ENCODE measurements at places on chromosomes 13 and 19.

DNA sequence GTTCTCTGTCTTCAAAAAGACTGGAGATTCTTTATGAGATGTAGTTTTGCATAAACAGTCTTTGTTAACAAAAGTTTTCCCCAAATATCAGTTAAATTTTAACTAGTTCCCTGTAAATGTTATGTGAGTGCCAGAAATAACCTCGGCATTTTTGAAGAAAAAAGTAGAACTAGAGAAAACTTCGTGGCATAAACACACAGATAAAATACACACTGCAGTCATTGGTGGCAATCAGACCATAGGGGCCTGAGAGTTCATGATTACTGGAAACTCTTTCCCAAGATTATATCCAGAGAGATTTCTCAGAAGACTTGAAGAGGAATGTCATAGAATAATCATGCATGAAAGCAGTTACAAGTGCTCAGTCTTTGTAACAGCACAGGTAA, 190.0 kb downstream of the MZT1 start:
- DNase-seq, result no peak

- DNase-seq, result no peak
Observed at GRCh38 chr13:39900106-39900750, 244.8 kb downstream of the COG6 start.

DNA sequence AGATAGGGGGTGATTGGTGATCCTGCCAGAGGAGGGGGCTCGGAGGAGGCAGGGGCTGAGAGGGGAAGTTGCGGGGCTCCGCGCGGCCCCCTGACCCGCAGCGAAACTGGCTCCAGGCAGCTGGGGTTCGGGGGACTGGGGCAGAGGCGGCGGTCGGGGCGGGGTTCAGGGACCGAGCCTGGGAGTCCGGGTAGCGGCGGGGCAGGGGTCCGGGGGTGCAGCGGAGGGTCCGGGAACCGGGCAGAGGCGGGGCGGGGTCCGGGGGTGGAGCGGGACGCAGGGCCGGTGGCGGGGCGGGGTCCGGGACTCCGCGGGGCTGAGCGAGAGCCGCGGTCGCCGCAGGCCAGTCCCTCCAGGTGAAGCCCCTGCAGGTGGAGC, 1.2 kb downstream of the MADCAM1 start:
- DNase-seq, result no peak

DNA sequence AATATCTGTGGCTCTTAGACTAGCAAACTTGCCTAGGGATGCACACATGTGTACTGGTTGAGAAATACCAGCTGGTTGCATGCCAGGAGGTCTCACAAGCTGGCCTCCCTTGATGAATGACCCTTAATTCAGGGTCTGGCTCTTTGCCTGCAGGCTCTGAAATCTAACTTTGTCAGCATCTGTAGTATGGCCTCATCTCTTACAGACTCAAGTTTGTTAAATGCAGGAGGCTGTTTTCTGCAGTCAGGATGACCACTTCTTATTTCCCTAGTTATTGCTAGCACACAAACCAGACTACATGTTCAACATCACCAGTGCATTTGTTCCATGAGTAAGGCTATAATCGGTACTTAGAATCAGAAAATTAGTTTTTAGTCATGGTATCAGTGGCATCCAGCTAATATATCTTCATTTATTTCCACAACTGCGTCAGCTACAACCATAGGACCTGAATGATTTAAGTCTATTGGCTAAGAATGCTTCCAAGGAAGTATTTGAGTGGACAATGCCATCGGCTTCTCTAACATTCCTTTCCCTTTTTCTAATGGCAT, 23.3 kb upstream of the POSTN start:
- no peak for DNase-seq

- no peak for DNase-seq
Observed at GRCh38 chr19:44576843-44577565, 36.4 kb upstream of the IGSF23 start.

DNA sequence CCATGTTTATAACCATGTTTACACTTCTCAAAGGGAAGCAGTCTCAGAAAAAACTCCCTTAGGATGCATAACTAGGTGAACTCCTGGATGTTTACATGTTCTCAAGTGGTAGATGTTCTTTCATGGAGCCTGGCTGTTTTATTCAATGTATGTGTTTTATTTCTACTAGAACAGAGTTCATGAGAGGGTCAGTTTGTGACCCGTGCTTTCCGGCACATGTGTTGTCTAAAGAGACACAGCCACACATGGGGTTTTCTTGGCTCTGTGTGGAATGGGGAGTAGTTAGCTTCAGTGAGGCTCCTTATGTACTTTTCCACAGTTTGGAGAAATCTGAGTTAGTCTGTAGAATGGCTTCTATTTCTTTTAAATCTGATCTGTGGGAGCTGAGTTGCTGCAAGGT, 60.9 kb downstream of the ATP8A2 start:
- DNase-seq, result no peak

DNA sequence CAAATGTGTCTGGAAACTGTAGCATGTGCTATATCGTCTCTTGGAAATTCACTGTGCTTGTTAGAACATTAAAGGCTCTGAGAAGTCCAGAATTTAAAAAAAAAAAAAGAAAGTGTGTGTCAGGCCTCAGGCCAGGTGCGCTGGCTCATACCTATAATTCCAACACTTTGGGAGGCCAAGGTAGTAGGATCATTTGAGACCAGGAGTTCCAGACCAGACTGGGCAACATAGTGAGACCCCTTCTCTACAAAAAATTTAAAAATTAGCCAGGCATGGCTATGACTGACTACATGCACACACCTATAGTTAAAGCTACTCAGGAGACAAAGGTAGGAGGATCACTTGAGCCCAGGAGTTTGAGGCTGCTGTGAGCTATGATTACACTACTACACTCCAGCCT, 4.9 kb downstream of the HNRNPUL1 start:
- no peak for DNase-seq

- no peak for DNase-seq
Observed at GRCh38 chr19:8161135-8161646, 11.8 kb upstream of the FBN3 start.

DNA sequence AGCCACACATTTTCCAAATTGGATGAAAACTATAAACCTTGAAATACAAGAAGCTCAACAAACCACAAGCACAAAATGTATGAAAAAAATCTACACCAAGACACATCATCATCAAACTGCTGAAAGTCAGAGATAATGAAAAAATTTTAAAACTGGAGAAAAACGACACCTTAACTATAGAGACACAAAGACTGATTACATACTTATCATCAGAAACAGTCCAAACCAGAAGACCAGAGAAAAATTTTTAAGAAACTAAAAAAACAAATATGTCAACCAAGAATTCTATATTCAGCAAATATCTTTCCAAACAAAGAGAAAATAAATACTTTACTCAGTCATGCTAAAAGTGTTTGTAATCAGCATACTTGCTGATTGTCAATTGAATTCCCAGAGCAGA, 8.5 kb upstream of the ZNF823 start:
- no peak for DNase-seq

- DNase-seq, result no peak
Observed at GRCh38 chr13:48096670-48097069, 1.8 kb upstream of the MED4 start.

DNA sequence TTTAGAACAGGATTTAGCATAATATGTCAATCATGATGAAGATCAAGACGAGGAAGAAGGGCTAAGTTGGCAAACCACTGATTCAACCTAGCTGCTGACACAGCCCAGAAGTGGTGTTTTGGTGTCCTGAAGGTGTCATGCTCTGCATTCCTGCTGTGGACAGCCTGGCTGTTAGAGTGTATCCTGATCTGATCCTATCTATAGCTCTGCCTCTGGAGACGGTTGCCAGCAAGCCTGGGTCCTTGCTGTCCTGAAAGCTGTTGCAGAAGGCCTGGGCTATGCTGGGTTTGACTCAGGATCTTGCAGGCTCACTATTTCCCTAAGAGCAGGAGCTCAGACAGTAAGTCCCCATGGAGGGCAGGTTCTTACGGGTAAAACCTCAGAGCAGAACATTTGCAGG, 416.4 kb downstream of the TSHZ3 start:
- no peak for DNase-seq

GRCh38 chr19:29478578-29479565, 46.9 kb upstream of the VSTM2B start:
- no peak for DNase-seq

DNA sequence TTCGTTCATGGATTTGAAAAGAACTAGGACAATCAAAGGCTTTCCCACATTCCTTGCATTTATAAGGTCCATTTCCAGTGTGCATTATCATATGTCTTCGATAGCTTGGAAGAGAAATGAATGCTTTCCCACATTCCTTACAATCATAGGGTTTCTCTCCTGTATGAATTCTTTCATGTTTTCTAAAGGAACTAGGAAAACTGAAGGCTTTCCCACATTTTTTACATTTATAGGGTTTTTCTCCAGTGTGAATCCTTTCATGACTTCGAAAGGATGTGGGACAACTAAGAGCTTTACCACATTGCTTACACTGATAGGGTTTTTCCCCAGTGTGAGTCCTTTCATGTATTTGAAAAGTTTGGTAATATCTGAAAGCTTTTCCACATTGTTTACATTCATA, 19.8 kb downstream of the ZNF709 start:
- DNase-seq, result no peak

- no peak for DNase-seq
Observed at GRCh38 chr13:46181840-46182490, at the start of gene LCP1. Gene LCP1 (minus strand): TSS chr13:46182177. CDS start chr13:46159662, 22,515 bp downstream.

Data from NCI-H2081 treated with DMSO at 0.1 percent for 48 hours (cell line).